ENCODE measurements at places on chromosomes 7 and 10. TPM values are rescaled to one million over a fixed set of nuclear protein-coding genes. Genes with fewer than 3 reads are reported as not detected.

GRCh38 chr10:52526251-52526823 is 212.3 kb downstream of the DKK1 start:
- no peaks in the 10 kb centered on the region for H3K4me1 ChIP-seq
- no peaks in the 10 kb centered on the region for H3K36me3 ChIP-seq
- DNase-seq: no peak
- no peak overlapping the region for H3K4me3 ChIP-seq

GRCh38 chr10:4888236-4888635 is 62.2 kb downstream of the AKR1E2 start:
- no peak for DNase-seq
- no peaks in the 10 kb centered on the region for H3K36me3 ChIP-seq
- H3K27me3 ChIP-seq: no peaks in the 10 kb centered on the region
- no peak overlapping the region for H3K4me3 ChIP-seq
- peaks cover 4% of the 10 kb centered on the region for H3K4me1 ChIP-seq
- no peak overlapping the region for H3K27ac ChIP-seq

DNA sequence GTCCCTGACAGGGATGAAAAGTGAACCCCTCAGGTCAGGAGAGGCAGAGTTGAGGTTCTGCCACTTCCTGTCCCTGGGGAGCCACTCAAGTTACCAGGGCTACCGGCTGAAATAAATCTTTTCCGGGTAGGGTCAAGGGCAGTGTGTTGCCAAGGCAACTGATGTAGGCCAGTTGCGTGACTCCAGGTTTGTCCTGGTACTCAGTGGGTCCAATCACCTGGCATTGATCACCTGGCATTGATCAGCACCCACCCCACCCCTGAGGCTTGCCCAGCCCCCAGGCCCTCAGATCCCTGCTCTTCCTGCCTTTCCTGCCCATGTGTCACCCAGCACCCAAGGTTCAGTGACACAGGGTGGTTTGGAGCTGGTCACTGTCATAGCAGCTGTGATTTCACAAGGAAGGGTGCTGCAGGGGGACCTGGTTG is 5.9 kb downstream of the SAP25 start:
- DNase-seq: no peak
- peaks cover 12% of the 10 kb centered on the region for H3K36me3 ChIP-seq
- H3K4me1 ChIP-seq: peaks cover 14% of the 10 kb centered on the region

DNA sequence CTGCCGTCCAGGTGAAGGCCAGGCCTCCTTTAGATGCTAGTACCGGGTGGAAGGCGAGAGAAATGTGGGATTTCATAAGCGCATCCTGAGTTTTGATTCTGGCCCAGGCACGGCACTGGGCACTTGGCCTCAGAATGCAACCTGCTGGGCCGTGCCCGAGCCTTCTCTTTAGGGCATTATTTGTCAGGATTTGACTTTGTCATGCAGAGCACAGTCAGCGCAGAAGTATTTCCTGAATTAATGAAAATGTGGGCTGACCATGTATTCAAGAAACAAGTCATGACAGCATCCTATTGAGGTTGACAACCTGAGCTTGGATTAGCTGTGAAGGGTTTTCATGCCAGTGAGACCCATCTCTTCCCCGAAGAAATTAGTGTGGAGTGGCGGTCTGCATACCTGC is 34.4 kb downstream of the RCC1L start:
- H3K27me3 ChIP-seq: no peaks in the 10 kb centered on the region
- H3K36me3 ChIP-seq: peaks cover 10% of the 10 kb centered on the region
- H3K4me3 ChIP-seq: no peak overlapping the region
- H3K27ac ChIP-seq: no peak overlapping the region
- no peak for DNase-seq

DNA sequence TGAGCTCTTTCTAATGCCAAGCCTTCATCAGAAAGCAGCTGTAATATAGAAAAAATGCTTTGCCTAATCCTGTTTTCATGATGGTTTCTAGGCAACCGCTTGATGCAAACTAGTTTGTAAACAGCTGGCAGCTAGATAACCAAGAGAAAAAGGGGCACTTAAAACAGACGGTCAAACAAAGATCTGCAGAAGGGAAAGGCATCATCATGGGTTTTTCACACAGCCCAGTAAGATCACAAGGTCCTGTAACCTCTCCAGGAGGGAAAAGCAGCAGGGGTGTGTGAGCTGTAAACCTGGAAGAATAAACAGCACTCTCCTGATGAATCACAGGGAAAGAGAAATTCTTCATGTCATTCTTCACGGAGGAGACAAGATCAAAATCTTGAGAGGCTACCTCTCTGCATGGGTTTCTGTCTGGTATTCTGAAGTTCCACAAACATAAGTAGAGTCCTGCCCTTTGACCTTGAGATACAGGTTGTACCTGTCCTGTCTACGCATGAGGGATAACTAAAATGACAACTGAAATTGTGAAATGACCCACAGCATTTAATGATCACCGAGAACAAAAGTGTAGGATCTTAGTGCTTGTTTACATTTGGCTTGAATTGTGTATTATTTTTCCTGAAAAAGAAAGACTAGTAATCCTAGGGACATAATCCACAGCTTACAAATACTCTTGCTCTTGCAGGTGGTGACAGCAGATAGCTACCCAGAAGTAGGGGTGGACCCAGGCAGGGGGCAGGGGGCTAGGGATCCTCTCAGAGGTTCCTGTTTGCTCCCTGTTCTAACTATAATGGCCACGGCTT is 48.0 kb downstream of the CREB3L2 start:
- no peaks in the 10 kb centered on the region for H3K27me3 ChIP-seq
- H3K4me1 ChIP-seq: peaks cover 51% of the 10 kb centered on the region
- H3K36me3 ChIP-seq: no peaks in the 10 kb centered on the region
- no peak for DNase-seq
- H3K4me3 ChIP-seq: peak overlapping the region; percentile 23

DNA sequence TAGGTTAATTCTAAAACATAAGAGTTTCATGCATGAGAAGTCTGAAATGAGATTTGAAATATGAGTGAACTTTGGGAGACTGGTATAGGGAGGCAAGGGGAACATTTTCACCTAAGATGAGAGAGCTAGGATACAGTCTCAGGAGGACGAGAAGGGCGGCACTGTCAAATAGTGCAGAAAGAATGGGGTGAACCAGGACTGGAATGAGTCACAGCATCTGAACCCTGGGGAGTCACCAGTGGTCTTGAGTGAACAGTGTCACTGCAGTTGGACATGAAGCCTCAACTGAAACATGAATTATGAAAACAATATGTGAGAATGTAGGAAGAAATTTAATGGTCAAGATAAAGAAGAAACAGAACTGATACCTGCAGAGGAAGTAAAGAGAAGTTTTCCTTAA is 33.8 kb downstream of the GNG11 start:
- no peak overlapping the region for H3K4me3 ChIP-seq
- no peak for DNase-seq
- no peaks in the 10 kb centered on the region for H3K36me3 ChIP-seq

DNA sequence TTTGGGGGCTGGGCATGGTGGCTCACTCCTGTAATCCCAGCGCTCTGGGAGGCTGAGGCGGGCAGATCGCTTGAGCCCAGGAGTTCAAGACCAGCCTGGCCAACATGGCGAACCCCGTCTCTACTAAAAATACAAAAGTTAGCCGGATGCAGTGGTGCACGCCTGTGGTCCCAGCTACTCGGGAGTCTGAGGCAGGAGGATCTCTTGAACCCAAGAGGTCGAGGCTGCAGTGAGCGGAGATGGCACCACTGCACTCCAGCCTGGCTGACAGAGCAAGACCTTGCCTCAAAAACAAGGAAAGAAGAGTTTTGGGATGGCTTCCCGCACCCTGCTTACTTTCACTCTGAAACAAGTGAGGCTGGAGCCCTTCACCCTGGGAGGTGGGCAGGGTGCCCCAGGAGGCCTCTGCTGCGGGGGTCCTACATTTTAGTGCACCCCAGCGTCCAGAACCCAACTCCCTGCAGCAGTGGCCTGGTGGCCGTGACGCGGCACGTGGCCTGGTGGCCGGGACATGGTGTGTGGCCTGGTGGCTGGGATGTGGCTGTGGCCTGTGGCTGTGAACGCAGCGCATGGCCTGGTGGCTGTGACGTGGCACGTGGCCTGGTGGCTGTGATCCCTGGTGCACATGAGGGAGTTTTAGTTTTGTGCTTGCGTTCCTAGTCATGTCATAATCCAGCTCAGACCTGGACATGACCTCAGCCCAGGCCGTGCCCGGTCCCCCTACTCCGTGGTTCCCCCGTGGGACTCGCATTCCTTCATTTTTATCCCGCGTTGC is 9.3 kb downstream of the KNDC1 start:
- H3K27me3 ChIP-seq: no peaks in the 10 kb centered on the region
- H3K4me1 ChIP-seq: no peaks in the 10 kb centered on the region
- H3K36me3 ChIP-seq: no peaks in the 10 kb centered on the region
- DNase-seq: no peak

DNA sequence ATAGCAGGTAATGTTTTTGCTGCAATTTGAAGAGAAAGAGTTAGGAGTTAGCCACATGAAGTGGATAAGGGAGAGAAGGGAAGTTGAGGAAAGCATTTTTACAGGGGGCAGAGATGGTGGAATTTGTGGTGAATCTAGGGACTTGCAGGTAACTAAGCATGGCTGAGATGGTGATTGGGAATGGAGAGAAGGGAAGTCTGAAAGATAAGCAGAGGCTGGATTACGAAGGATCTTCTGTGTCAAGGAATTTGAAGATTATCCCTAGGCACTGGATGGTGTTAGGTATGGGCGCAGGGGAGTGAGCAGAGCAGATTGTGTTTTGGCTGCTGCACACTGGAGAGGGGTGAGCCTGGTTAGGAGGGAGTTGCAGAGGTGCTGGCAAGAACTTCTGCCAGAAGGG is 25.3 kb downstream of the ZRANB1 start:
- no peak overlapping the region for H3K4me3 ChIP-seq
- no peak for DNase-seq
- no peaks in the 10 kb centered on the region for H3K27me3 ChIP-seq
- peaks cover 6% of the 10 kb centered on the region for H3K36me3 ChIP-seq
- H3K27ac ChIP-seq: no peak overlapping the region

- no peaks in the 10 kb centered on the region for H3K36me3 ChIP-seq
- H3K4me1 ChIP-seq: no peaks in the 10 kb centered on the region
- H3K4me3 ChIP-seq: no peak overlapping the region
- no peak overlapping the region for H3K27ac ChIP-seq
- no peaks in the 10 kb centered on the region for H3K27me3 ChIP-seq
Measured at GRCh38 chr7:52648872-52649271, 386.6 kb upstream of the POM121L12 start.

The JCAD gene
- total RNA-seq: 103 TPM

The KNDC1 gene
- total RNA-seq: 0.14 TPM

The STEAP4 gene
- 127 TPM for total RNA-seq

The FKBP6 gene
- not detected for total RNA-seq

The GCK gene
- total RNA-seq: 1.6 TPM

The FFAR4 gene
- 1.3 TPM for total RNA-seq

The AGR2 gene
- total RNA-seq: 25.2 TPM
